Thoracic aorta (tissue), 2 donors: ENCODE measurements at places on chromosomes 4 and X.

DNA sequence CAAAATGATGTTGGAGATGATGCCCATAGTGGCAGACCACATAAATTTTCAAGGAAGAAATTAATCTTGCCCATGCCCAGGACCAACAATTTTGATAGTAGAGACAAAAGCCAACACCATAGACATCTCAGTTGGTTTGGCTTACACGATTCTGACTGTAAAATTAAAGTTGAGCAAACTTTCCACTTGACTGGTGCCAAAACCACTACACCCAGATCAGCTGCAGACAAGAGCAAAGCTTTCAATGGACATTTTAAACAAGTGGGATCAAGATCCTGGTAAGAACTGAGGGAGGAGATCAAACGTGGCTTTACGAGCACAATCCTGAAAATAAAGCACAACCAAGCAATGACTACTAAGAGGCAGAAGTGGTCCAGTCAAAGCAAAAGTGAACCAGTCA lies 90.7 kb downstream of the PAPSS1 start:
- no peak for DNase-seq

- DNase-seq = no peak
Observed at GRCh38 chr4:53009824-53010223, 147.7 kb downstream of the RASL11B start.

- DNase-seq = no peak
Observed at GRCh38 chrX:97806238-97806637, 922.5 kb downstream of the RPA4 start.

GRCh38 chrX:139126493-139126892 lies 404.0 kb upstream of the F9 start:
- DNase-seq = no peak

DNA sequence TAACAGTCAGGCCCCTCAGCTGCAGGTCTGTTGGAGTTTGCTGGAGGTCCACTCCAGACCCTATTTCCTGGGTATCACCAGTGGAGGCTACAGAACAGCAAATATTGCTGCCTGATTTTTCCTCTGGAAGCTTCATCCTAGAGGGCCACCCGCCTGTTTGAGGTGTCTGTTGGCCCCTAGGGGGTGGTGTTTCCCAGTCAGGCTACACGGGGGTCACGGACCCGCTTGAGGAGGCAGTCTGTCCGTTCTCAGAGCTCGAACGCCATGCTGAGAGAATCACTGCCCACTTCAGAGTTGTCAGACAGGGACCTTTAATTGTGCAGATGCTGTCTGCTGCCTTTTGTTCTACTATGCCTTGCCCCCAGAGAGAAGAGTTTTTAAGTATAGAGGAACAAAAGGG lies 160.8 kb downstream of the DKK2 start:
- DNase-seq = no peak

DNA sequence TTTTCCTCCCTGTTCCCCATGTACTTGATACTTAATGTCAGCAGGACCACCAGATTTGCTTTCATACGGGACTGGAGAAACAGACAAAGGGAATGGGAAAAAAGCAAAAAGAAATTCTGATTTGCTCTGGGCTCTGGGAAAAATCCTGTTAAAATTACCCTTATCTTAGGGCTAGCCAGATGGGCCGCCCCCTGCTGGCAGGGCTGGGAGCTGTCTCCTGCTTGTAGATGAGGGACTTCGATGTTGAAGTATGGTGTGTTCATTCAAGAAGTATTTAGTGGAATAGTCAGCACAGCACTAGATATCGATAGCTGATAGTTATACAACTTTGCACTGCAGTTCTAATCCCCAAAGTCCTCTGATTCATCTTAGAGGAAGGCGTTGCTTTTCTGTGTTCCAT lies 45.8 kb downstream of the BCORL1 start:
- DNase-seq = no peak

DNA sequence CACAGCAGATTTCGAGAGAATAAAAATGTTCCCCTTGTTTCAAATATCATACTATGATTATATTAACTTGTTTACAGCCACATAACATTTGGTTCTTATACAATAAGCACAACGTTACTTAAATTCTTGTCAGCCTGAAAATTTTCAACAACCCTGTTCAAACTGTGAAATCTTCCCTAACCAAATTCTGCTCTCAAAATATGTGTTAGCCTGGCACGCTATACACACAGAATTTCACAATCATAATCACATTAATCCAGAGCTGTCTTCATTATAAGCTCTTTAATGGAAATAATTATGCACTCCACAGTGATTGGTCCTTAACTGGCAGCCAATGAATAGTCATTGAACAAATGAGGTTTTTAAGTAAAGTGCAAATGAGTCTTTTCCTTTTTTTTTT lies 7.3 kb upstream of the PRSS12 start:
- DNase-seq = no peak
